ENCODE measurements at places on chromosomes 1 and 21.

DNA sequence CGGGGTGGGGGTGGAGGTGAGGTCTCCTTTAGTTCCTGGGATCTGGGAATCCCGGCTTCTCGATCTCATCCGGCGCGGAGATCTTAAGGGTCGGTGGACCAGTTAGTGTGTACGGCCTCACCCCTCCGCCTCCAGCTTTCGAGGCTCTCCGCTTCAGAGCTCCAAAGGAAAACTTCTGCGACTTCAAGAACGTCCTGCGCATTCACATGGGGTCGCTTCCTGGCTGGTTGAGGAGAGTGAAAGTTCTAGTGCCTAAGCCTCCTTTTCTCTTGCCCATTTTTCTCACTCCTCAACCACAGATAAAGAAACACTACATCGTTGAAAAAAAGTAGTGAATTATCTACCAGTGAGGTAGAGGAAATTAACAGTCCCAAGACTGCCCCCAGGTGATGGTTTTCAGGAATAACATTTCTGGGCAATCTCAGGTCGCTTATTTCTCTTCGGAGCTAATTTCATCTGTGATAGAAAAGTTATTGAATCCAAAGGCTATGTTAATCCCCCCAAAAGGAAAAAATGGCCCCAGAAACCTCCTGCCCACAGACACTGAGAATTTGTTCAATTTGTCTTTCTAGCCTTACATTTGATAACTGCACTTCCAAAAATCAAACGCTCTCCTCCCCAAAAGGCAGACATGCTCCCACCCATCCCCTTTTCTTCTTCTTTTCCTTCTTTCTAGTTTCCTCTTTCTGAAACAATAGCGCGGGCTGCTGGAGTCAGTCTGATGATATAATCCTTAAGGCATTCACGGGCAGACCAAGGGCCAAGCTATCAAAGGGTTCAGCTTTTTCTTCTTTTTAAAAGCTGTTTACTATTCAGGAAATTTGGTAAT, 20.6 kb upstream of the TBX15 start:
- no peak for DNase-seq

- DNase-seq = no peak
Observed at GRCh38 chr1:225354906-225355305, 72.9 kb downstream of the LBR start.

DNA sequence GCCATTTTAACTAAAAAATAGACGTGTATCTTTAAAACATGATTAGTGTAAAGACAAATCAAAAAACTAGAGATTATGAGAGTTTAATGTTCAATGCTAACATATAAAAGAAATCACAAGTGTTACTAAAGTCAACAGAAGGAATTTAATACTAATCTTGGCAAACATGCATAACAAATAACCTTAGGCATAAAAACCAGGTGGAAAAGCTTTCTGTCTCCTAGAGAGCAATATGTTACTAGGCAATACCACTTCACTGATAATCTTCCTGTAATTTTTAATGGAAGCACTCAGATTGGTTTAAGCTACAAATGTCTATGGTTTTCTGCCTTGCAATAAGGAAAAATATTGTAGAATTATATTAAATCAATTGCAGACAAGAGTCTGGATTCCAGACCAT, 121.9 kb downstream of the NME7 start:
- no peak for DNase-seq

GRCh38 chr1:40029608-40030007, 10.9 kb upstream of the CAP1 start:
- DNase-seq = no peak

- DNase-seq = peak; percentile 5
Observed at GRCh38 chr1:202802998-202803932, 5.0 kb downstream of the KDM5B start.

DNA sequence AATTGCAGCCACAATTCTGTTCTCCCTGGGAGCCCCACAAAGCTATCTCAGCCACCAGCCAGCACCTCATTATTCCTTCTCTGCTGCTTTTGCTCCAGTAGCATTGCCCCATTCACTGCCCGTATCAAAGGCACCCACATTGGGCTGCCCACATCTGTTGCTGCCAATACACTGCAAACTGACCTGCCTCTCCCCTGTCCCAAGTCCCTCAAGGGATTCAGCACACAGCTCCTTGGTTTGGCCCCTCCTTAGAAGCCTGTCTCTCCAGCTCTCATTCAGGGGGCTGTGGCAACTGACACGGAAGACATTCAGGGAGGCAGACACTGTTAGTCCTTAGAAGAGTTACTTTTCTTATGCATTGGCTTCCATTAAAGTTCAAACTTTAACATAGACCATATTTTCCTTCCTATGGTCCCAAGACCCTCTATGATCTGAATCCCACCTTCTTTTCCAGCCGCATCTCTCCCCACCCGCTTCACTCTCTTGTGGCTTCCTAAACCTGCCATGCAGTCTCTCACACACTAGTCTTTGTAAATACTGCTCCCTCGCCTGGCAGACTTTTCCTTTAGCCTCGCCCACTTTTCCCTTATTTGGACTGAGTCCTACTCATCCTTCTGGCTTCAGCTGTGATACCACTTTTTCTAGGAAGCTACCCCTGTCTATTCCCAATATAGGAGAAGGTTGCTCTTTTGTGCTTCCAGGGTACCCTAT, 19.3 kb upstream of the KLHDC8A start:
- no peak for DNase-seq

- DNase-seq = no peak
Observed at GRCh38 chr1:208162903-208163302, 81.3 kb downstream of the PLXNA2 start.

- DNase-seq = no peak
Observed at GRCh38 chr1:44820328-44821239, 12.3 kb downstream of the BTBD19 start.

- no peak for DNase-seq
Observed at GRCh38 chr1:66633159-66633558, 99.2 kb downstream of the SGIP1 start.
